ENCODE measurements at places on chromosomes 5 and 9.

- peak; percentile 3 for DNase-seq
Observed at GRCh38 chr5:134464988-134465815, 53.5 kb upstream of the CDKN2AIPNL start.

DNA sequence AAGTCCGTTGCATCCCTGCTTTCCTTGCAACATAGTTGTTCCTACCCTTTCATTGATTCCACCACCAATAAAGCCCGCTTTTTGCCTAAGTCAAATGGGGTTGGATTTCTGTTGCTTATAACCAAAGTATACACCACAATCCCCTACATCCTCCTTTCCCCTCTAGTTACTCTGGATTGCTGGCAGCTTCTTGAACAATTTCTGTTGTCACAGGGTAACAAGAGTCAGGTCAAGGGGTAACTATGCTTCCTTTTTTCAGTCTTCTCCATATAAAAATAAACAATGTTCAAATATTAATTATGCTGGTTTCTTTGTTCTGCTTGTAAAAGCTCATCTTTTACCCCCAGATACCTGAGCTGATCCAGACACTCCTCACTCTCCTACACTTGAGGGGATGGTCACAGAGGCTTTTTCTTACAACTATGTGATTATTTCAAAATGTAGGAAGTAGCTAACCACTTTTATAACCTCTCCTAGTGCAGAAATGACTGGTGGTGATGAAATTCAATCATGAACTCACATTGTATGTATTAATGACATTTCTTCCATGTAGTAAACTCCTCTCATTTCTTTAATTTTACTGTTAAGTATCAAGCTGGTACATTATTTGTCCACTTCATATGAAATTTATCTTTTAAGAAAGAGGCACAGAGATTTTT, 136.5 kb downstream of the SNX18 start:
- DNase-seq, result no peak

- DNase-seq, result no peak
Observed at GRCh38 chr9:100355561-100355960, 2.8 kb upstream of the TEX10 start.

DNA sequence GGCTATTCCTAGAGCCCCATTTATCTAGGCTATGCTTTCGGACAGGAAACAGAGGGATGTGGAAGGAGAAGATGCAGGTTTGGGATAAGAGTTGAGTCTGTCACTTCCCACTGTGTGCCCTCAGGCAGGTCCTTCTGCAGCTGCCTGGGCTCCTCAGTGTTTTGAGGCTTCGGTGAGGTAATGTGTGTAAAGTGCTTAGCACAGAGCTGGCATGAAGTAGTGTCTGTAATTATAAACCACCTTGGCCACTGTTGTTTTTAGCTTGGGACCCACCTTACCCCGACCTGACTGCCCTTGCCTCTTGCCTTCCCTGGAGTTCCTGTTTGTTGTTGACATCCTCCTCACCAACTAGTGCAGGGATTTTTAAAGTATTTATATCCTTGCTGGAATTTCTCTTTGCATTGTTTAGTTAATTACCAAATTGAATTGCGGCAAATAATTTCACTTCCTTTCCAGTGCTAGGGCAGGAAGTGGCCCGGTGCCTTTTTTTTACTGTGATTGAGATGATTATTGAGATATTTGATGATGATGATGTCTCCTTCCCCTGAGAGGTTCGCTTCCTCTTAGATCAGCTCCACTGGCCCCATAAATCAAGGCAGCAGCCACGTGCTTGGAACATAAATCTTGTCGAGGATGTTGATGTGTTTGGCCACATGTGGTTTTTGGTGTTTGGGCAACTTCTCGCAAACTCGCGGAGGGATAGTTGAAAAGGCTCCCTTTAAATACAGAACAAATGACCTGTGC, 38.3 kb upstream of the DAB2IP start:
- DNase-seq, result no peak

DNA sequence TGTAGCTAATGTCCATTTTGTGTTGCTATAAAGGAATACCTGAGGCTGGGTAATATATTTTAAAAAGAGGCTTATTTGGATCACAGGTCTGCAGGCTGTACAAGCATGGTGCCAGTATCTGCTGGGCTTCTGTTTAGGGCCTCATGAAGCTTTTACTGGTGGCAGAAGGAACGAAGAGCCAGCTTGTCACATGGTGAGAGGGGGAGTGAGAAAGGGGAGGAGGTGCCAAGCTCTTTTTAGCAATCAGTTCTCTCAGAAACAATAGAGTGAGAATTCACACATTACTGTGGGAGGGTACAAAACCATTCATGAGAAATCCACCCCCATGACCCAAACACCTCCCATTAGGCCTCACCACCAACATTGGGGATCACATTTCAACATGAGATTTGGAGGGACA, 340.9 kb downstream of the RASEF start:
- no peak for DNase-seq

GRCh38 chr9:13450723-13451122, 171.2 kb upstream of the MPDZ start:
- no peak for DNase-seq

GRCh38 chr5:151123897-151124751, 33.5 kb downstream of the ANXA6 start:
- peak; percentile 82 for DNase-seq

DNA sequence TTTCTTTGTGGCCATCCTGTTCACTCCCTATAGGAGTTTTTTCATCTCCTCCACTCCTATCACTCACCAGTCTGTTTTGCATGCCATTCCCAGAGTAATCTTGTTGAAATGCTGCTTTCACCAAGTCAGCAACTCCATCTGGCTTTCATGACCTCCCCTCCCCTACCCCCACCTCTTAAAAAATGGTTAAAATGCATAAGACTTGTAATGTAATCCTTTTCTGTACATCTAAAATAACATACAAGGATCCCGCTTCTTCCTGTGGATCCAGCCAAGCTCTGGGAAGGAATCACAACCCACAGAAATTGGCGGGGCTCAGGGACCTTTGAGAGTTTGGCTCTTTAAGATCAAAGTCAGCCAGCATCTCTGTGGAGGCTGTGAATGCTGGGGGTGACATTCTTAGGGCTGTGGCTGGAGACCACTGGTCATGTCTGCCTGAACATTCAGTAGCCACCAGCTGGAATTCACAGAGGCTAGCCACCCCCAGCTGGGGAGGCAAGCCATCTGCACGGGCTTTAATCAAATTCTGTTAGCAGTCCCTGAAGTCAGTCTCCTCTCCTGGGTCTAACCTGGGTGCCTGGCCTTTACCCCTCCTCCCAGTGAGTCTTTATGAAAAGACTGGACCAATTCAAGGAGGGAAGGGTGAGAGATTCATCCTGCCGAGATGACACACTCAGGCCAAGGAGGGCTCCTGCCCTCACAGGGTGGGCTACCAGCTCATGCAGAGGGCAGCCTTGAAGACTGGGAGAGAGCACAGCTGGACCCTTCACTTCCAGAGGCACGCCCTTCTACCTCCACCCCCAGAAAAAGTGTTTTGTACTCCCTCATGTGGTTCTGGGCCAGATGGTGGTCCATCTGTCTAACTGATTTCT, 132.9 kb downstream of the LIFR start:
- DNase-seq, result no peak

- DNase-seq, result no peak
Observed at GRCh38 chr9:34084562-34084961, 35.9 kb upstream of the UBAP2 start.

- DNase-seq, result no peak
Observed at GRCh38 chr9:132637351-132637750, 32.4 kb downstream of the DDX31 start.

- no peak for DNase-seq
Observed at GRCh38 chr9:71479621-71480020, 288.7 kb downstream of the CEMIP2 start.

DNA sequence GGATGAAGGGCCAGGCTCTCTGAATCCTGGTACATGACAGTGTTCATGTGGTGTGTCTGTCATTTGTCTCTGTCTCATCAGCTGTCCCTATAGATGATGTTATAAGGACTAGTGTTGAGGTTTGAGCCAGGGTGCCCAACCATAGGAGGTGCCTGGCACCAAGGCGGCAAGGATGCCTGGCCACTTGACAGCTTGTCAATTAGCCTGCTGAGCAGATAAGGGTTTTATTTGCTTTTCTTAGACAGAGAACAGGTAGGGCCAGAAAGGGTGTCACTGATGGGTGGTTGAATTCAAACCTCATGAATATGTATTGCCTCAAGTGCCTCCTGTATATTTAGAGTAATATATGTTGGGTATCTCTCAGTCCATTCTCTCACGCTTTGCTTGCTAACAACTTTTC, 30.1 kb upstream of the AUH start:
- DNase-seq, result no peak

- DNase-seq, result no peak
Observed at GRCh38 chr9:13082796-13083195, 196.7 kb downstream of the MPDZ start.

- DNase-seq, result peak; percentile 10
Observed at GRCh38 chr5:109788596-109788995, 98.9 kb downstream of the MAN2A1 start.

DNA sequence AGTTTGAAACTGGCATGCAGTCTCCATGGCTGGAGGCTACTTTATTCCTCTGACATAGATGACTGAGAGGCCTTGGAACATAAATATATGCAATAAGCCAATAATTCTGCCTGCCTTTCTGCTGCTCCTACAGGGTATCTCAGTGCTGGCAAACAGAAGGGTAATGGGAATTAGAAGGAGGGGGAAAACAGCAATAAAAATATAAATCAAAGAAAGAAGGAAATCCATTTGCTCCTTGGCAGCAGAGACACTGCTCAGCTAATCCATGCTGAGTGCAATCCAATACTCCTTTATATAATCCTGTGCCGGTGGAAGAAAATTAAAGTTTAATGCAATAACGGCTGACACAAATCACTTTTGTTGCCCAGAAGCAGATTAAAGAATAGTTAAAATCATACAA, 478.9 kb downstream of the SPATA31D1 start:
- DNase-seq, result no peak

DNA sequence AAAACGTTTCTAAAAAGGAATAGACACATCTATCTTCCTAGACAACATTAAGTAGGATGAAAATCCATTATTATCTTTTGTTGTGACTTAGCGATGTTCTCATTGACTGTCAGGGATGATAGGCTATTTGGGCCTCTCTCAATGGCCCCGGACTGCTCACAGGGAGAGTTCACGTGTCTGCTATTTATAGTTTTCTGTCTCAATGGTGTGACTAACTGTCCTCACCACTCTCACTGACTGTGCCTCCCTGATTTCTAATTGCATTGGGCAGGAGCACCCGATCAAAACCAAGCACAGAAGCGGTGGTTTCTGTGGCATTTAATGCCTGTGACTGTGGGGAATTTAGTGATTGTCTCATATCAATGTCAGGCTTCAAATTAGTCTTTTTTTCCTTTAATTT, 286.7 kb upstream of the KLF9 start:
- no peak for DNase-seq

DNA sequence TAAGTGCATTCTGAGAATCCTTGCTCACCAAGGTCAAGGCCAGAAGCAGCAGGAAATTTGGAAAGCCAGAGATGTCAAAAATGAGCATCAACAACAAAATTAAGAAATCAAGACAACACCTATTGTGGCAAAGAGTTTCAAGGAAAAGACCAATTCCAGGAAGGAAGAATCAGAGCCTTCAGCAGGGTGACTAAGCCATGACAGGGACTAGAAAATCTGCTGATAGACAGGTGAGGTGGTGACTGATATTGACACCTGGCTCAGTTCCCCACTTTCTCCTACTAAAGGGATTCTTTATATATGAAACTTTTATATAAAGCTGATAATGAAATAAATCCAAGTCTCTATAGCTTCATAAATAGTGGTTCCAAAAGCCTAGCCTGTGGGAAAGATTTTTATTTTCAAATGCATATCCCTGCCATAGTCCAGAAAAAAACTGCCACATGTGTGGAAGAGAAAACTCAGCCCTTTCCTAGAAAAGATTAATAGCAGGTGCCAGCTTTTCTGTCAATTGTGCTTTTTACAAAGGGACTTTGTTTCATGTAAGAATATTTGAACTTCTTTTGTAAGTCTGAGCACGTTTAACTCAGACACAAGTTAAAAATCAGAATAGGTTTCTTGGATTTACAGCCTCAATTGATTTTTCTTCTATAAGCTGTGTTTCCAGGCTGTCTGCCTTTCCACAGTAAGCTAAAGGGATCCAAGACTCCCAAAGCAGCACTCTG, 81.1 kb upstream of the GRAMD2B start:
- no peak for DNase-seq

GRCh38 chr9:101585740-101586139, 9.0 kb downstream of the PPP3R2 start:
- no peak for DNase-seq

DNA sequence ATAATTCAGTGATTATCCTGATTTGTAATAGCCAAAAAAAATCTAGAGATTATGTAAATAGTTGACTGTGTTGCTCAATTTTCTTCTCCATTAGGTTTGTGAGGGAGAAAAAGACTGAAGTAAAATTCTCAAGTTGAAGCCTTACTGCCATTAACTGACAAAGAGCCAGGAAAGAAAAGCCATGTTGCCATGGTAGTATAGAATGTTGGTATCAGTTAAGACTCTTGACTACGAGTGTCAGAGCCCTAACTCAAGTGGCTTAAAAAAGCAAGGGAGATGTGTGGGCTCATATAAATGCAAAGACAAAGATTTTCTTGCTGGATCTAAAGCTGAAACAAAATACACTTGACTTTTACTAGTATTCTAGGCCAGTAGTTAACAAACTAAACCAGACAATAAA, 571.7 kb downstream of the KCTD16 start:
- no peak for DNase-seq

DNA sequence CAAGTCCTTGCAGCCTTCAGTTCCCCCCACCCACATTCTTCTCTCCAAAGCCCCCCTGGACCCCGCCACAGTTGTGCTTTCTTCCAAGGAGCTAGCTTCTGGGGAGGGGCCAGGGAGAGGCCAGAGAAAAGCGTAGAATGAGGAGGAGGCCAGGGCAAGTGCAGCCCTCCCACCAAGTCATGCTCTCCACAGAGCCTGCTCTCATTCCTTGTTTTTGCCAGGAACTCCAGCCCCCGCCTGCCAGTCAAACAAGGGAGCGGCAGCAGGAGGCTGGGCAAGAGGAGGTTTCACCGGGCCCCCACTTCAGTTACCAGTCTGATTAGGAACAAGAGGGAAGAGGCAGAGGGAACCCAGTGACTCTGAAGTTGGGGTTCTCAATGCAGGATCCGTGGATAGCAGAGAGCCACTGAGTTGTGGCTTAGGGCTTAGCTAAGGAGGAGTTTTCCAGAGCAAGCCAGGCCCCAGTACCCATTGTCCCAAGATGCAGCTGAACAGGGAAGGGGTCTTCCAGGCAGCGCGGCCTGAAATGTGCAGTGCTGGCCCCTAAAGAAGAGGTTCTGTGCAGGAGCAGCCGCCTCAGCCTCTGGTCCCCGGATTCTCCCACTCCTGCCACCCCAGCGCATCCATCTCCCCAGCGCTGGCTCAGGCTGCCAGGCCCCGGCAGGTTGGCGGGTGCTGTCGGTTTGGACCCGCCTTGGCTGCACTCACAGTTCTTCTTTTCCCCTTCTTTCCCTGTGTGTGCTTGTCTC, 120.6 kb downstream of the DAB2IP start:
- no peak for DNase-seq

- DNase-seq, result no peak
Observed at GRCh38 chr5:5969942-5970483, 408.3 kb downstream of the MED10 start.

- no peak for DNase-seq
Observed at GRCh38 chr5:150192462-150192861, 2.6 kb downstream of the SLC6A7 start.

- DNase-seq, result no peak
Observed at GRCh38 chr5:149586708-149587318, 5.5 kb downstream of the ARHGEF37 start.

GRCh38 chr5:131533836-131534235, 101.2 kb downstream of the RAPGEF6 start:
- no peak for DNase-seq

GRCh38 chr5:141834331-141834730, 43.9 kb downstream of the PCDH1 start:
- no peak for DNase-seq

Data from GM20000 (cell line).